ENCODE measurements at places on chromosomes 3 and 15.

DNA sequence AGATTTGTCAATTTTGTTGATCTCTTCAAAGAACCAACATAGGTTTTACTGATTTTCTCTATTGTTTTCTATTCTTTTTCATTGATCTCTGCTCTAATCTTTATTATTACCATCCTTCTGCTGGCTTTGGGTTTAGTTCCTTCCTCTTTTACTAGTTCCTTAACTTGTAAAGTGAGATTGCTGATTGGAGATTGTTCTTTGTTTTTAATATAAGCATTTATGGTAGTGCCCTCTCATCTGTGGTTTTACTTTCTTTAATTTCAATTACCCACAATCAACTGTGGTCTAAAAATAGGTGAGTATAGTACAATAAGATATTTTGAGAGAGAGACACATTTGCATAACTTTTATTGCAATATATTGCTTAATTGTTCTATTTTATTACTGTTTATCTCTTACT lies 13.2 kb upstream of the CLRN1 start:
- no peaks in the 10 kb centered on the region for H3K27me3 ChIP-seq
- no peak overlapping the region for H3K27ac ChIP-seq
- no peaks in the 10 kb centered on the region for H3K36me3 ChIP-seq
- DNase-seq = no peak
- no peak overlapping the region for H3K4me3 ChIP-seq

DNA sequence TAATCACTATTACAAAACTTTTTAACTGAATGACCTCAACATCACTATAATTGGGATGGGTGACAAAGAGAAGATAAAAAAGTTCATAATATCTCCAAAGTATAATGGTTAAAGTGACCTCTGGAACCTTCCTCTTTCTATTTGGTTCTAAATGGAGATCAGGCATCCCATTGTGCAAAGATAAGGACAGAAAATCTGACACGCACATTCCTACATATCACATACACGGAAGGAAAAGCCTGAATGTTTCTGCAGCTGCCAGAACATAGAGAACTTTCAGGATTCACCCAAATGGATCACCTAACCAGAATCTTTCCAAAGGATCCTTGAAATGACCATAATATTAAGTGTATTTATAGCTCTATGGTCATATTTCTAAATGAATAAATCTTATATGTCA lies 128.2 kb downstream of the TFDP2 start:
- no peak overlapping the region for H3K4me3 ChIP-seq
- H3K27me3 ChIP-seq = no peaks in the 10 kb centered on the region
- no peak for DNase-seq
- H3K27ac ChIP-seq = no peak overlapping the region

DNA sequence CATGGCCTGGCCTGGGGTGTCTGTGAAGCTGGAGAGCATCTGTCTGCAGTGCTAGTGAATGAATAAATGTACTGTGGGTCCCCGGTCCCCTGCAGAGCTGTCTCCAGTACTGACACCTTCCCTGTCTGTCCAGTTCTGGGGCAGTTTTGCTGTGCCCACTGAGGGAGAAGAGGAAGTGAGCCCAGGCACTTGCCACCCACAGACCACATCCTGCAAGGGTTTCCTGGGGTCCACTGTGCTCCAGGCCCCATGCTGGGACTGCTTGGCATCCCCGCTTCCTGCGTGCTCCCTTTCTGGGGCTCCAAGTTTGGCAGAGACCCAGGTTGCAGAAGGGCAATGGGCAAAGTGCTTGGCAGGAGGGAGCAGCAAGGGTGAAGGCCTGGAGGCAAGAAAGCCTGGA lies 4.9 kb upstream of the SLC6A6 start:
- H3K27me3 ChIP-seq = no peaks in the 10 kb centered on the region
- no peak for DNase-seq
- no peak overlapping the region for H3K27ac ChIP-seq
- H3K4me3 ChIP-seq = no peak overlapping the region

DNA sequence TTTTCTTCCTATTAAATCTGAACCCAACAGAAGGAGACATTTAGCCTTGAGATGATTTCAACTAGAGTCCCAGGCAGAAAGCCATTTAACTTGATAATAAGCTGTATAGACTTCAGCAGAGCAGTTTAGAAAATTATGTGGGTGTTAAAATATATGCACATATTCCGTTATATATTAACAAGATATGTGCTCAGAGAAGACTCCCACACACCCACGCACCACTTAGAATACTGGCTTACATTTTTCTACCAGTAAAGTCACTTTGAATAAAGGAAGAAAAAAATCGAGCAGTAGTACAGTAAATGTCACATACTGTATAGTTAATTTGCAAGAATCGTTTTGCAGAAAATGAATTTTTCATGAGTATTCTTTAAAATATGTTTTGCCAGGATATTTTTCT lies 599.3 kb downstream of the FGF12 start:
- no peak overlapping the region for H3K27ac ChIP-seq
- H3K4me3 ChIP-seq = no peak overlapping the region
- H3K27me3 ChIP-seq = no peaks in the 10 kb centered on the region
- H3K36me3 ChIP-seq = no peaks in the 10 kb centered on the region
- H3K4me1 ChIP-seq = no peaks in the 10 kb centered on the region

DNA sequence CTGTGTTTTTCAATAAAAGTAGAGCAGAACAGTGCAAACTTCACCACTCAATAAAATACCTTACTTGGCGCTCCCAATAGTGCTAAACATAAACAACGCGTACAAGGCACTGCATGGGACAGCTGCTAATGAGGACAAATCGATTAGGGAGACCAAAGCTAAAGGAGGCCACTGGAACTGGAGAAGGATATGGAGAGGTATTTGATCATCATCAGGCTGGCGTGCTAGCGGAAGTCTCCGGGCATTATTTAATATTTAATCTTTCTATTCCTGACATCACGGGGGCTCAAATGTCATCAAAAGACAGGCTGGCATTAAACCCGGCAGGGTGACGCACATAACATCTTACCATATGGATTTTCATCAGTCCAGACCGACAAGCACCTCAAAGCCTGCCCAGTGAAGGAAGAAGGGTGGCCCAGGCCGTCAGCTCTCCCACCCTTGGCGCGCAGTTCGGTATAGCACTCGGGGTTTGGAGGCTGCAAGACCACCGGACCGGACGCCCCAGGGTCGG lies 604 bp downstream of the CCPG1 start:
- peak overlapping the region; percentile 82 for H3K27ac ChIP-seq
- H3K4me3 ChIP-seq = peak overlapping the region; percentile 69
- H3K4me1 ChIP-seq = peaks cover 7% of the 10 kb centered on the region
- no peaks in the 10 kb centered on the region for H3K36me3 ChIP-seq

GRCh38 chr3:35067750-35068149 lies 571.6 kb upstream of the ARPP21 start:
- no peaks in the 10 kb centered on the region for H3K36me3 ChIP-seq
- H3K4me3 ChIP-seq = no peak overlapping the region
- no peaks in the 10 kb centered on the region for H3K27me3 ChIP-seq
- no peaks in the 10 kb centered on the region for H3K4me1 ChIP-seq
- no peak overlapping the region for H3K27ac ChIP-seq

DNA sequence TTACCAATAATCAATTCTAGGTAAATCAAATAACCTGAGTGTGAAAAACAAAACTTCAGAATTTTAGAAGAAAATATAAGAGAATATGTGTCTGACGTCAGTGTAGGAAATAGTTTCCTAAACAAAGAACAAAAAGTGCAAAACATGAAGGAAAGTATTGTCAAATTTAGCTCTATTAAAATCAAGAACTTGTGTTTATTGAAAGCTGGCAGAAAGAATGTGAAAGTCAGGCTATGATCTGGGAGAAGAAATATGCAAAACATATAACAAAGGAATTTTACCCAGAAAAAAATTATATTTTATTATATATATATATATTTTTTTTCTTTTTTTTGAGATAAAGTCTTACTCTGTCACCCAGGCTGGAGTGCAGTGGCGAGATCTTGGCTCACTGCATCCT lies 129.1 kb upstream of the ANKRD28 start:
- no peak overlapping the region for H3K27ac ChIP-seq
- no peaks in the 10 kb centered on the region for H3K27me3 ChIP-seq
- no peak for DNase-seq
- no peaks in the 10 kb centered on the region for H3K4me1 ChIP-seq
- H3K4me3 ChIP-seq = no peak overlapping the region

Measured in adrenal gland (tissue), 19 donors.